ENCODE measurements at places on chromosomes 6 and 20. TPM values are rescaled to one million over a fixed set of nuclear protein-coding genes. Genes with fewer than 3 reads are reported as not detected.

The TRPC4AP gene
- total RNA-seq, result 54.1 TPM

The TCF15 gene
- 8.3 TPM for total RNA-seq

The TMC2 gene
- not detected for total RNA-seq

The NFATC2 gene
- 7.9 TPM for total RNA-seq

The TMEM181 gene
- total RNA-seq, result 16.3 TPM

The CNR1 gene
- total RNA-seq, result 35.0 TPM

DNA sequence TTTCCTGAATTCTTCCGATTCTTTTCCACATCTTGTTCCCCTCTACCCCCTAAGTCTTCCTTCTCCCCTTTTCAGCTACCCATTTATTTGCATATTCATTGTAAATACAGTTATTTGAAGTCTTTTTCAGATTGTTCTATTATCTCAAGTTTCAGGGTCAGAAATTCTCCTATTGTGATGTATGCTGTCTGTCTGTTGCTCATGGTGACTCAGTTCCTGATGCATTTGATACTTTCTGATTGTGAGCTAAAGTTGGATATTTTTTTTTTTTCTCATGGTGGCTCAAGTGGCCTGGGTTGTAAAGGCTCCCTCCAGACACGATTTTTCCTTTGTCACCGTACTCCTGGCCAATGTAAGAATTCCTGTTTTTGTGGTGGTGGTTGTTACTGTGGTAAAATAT, 4.9 kb upstream of the PI16 start:
- no peak overlapping the region for H3K27ac ChIP-seq
- no peaks in the 10 kb centered on the region for H3K36me3 ChIP-seq
- DNase-seq, result no peak
- H3K4me1 ChIP-seq, result no peaks in the 10 kb centered on the region
- H3K27me3 ChIP-seq, result no peaks in the 10 kb centered on the region

DNA sequence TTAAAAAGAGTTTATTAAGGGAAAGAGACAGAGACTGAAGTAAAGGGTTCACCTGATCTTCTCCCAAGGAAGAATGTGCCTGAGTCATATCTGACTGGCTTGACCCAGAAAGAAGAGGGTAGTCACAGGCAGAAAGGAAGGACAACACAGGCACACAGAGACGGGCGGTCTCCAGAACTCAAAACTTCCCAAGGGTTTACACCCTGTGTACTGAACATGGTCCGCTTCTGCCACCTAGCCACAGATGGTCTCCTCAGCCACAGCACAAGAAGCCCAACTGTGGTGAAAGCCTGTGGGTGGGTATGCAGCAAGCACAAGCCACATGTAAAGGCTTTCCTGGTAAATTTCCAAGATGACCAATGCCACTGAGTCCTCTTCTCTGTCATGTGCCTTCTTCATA, 17.2 kb downstream of the UNC5CL start:
- no peaks in the 10 kb centered on the region for H3K27me3 ChIP-seq
- no peaks in the 10 kb centered on the region for H3K4me1 ChIP-seq
- H3K4me3 ChIP-seq, result no peak overlapping the region

GRCh38 chr6:165556116-165556843, 106.8 kb downstream of the PDE10A start:
- H3K4me3 ChIP-seq, result no peak overlapping the region
- H3K27me3 ChIP-seq, result no peaks in the 10 kb centered on the region
- H3K4me1 ChIP-seq, result no peaks in the 10 kb centered on the region

GRCh38 chr6:169409742-169410312, 156.2 kb upstream of the THBS2 start:
- no peaks in the 10 kb centered on the region for H3K27me3 ChIP-seq
- no peaks in the 10 kb centered on the region for H3K36me3 ChIP-seq
- DNase-seq, result no peak
- H3K4me3 ChIP-seq, result no peak overlapping the region

GRCh38 chr6:144408161-144408560, 123.0 kb downstream of the UTRN start:
- no peak overlapping the region for H3K4me3 ChIP-seq
- H3K4me1 ChIP-seq, result peaks cover 7% of the 10 kb centered on the region
- H3K27ac ChIP-seq, result no peak overlapping the region
- H3K36me3 ChIP-seq, result no peaks in the 10 kb centered on the region
- DNase-seq, result no peak

- no peak for DNase-seq
- no peaks in the 10 kb centered on the region for H3K27me3 ChIP-seq
- no peaks in the 10 kb centered on the region for H3K36me3 ChIP-seq
- no peaks in the 10 kb centered on the region for H3K4me1 ChIP-seq
- no peak overlapping the region for H3K4me3 ChIP-seq
Measured at GRCh38 chr20:8304124-8304816, 172.2 kb downstream of the PLCB1 start.

DNA sequence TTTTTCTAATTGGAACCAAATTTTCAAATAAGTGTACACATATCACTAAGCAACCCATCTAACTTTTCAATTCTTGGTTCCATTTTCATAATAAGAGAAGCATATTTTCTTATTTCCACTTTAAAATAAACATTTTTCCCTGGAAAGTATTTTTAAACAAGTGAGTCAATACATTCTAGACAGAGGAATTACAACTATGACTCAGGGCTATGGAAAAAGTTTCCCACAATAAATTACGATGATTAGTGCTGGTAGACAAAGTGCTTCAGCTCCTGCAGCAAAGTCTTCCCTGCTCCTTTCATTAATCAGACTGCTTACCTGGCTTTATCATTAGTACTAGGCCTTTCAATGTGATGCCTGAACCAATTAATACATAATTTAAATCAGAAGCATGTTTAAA, 322.5 kb downstream of the HACE1 start:
- H3K27me3 ChIP-seq, result no peaks in the 10 kb centered on the region
- no peaks in the 10 kb centered on the region for H3K36me3 ChIP-seq
- H3K4me1 ChIP-seq, result peaks cover 22% of the 10 kb centered on the region
- no peak overlapping the region for H3K27ac ChIP-seq

GRCh38 chr6:159761129-159761872, 544 bp upstream of the ACAT2 start:
- peak overlapping the region; percentile 80 for H3K4me3 ChIP-seq
- H3K27me3 ChIP-seq, result no peaks in the 10 kb centered on the region
- H3K4me1 ChIP-seq, result peaks cover 5% of the 10 kb centered on the region

- DNase-seq, result no peak
- H3K27ac ChIP-seq, result no peak overlapping the region
- no peaks in the 10 kb centered on the region for H3K27me3 ChIP-seq
- no peak overlapping the region for H3K4me3 ChIP-seq
- no peaks in the 10 kb centered on the region for H3K36me3 ChIP-seq
Measured at GRCh38 chr6:114172576-114173260, 170.1 kb downstream of the HS3ST5 start.

GRCh38 chr6:70221715-70222438, 81.0 kb downstream of the COL9A1 start:
- H3K27me3 ChIP-seq, result no peaks in the 10 kb centered on the region
- no peak overlapping the region for H3K27ac ChIP-seq
- DNase-seq, result no peak

DNA sequence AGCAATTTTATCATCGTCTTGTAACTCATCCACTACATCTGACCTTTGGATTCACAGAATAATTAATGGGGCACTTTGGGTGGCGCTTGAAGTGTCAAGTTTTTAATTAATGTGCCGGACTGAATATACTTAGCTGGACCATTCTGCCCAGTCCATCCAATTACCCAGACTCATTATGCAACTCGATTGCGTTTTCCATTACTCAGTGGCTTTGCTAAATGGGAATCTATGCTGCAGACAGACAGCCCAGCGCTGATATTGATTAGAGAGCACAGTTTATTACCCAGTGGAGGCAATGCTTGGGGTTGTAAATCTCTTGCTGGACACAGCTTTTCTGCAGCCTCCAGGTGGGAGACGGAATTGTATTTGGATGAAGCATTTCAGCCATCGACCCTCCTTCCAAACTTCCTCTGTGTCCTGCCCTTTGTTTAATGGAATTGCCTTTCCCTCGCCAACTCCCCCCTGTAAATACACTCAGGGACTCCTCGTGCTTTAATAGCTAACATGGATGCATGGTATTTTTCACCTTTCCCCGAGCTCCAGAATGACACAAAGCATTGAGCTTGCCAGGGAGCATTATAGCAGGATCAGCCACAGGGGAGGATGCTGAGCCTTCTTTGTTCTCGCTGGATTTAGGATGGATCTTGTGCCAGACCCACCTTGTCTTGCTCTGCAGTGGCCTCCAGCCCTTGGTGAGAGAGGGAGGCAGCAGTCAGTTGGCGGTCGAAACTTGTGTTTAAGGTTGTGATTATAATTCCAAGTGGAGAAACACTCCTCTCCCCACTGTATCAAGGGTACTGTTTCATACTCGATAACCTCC, 59.7 kb downstream of the EDN3 start:
- no peak for DNase-seq
- H3K27ac ChIP-seq, result no peak overlapping the region
- H3K4me1 ChIP-seq, result no peaks in the 10 kb centered on the region

DNA sequence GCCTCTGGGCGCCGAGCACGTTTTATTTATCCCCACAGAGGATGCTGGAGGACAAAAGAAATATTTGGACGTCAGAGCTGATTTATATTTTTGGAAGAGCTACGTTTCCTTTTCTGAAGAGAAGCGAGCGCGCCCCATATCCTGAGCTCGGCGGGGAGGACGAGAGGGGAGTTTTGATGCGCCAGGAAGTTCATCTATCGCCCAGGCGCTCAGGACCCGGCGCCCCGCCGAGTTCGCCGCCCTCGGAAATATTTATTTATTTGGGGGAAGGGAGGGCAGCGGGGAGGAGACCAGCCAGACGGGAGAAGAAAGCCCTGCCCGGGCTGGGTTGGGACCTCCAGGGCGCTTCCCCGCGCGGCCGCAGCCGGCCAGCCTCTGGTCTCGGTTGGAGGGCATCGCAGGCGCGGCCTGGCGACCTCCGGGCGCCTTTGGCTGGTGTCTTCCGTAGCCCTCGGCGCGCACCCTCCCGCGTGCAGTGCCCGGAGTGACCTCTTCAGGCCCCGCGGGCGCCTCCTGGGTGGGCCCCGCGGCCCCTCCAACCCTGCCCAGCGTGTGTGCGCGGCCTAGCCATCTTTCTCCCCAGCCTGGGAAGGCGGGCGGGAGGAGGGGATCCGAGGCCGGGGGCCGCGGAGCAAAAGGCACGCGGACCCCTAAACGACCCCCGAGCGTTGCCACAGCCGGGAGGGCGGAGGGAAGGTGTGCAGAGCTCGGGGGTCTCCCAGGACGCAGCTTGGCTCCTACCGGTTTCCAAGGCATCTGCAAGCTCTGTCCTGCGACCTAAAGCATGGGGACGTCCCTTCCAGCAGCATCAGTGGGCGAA, 5.4 kb upstream of the FOXF2 start:
- H3K4me1 ChIP-seq, result peaks cover 15% of the 10 kb centered on the region
- no peak overlapping the region for H3K4me3 ChIP-seq
- H3K27ac ChIP-seq, result no peak overlapping the region
- H3K27me3 ChIP-seq, result peaks cover 35% of the 10 kb centered on the region
- no peaks in the 10 kb centered on the region for H3K36me3 ChIP-seq

DNA sequence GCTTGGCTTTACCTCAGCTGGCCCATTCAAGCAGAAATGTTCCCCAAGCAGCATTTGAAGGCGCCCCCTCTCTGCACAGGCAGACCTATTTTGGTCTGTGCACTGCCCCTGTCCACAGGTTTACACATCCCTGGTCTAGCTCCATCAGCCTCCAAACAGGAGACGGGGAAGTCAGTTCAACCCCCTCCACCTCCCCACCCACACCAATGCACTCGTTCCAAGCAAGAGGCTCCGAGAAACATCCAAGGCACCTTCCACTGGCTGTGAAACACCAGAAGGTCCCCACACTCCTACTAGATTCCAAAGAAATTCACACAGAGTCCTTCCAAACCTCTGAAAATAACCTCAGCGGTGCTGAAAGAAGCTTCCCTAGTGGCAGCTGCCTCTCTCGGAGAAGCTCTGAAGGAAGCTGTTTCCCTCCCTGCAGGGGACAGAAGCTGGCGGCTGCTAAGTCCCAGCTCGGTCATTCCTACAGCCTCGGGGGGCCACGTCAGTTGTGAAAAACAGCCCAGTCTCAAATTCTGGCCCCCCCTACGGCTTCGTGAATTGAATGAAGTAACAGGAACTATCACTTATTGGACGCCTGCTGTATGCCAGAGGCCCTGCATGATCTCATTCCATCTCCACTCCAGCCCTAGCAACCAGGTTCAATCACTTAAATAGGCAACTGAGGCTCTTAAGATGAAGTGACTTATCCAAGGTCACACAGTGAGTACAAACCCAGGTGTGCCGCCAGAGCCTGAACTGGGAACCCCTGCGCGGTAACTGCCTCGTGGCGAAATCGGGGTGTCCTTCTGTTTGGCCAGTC, 815 bp downstream of the SPATA2 start:
- peak overlapping the region; percentile 100 for H3K27ac ChIP-seq
- H3K27me3 ChIP-seq, result no peaks in the 10 kb centered on the region
- no peaks in the 10 kb centered on the region for H3K36me3 ChIP-seq
- no peak for DNase-seq
- H3K4me3 ChIP-seq, result peak overlapping the region; percentile 88

DNA sequence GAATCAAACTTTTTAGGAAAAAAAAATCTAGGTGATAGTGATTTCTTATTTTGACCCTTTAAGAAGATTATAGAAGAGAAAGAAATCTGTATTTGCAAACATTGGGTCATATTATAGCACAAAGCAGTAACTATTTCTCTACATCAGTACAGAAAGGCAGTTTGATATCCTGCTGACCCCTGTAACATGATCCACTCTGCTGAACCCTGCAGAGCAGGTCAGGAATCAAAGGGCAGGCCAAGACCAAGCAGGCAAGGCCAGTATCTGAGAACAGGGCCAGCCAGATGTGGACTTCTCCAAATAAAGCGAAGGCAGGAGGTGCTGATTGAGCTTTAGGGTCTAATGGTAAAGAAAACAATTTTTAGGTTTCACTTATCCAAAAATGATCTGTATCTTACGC, 239.4 kb downstream of the PTPRK start:
- no peak overlapping the region for H3K4me3 ChIP-seq
- H3K27me3 ChIP-seq, result no peaks in the 10 kb centered on the region
- no peak overlapping the region for H3K27ac ChIP-seq
- no peak for DNase-seq
- no peaks in the 10 kb centered on the region for H3K4me1 ChIP-seq
- no peaks in the 10 kb centered on the region for H3K36me3 ChIP-seq

DNA sequence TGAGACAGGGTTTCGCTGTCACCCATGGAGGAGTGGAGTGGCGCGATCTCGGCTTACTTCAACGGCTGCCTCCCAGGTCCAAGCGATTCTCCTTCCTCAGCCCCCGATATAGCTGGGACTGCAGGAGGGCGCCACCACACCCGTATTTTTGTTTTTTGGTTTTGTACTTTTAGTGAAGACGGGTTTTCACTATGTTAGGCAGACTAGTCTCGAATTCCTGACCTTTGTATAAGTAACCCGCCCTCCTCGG, 115.4 kb upstream of the BTN3A2 start:
- H3K27ac ChIP-seq, result peak overlapping the region; percentile 13
- peaks cover 5% of the 10 kb centered on the region for H3K27me3 ChIP-seq
- no peaks in the 10 kb centered on the region for H3K36me3 ChIP-seq
- H3K4me3 ChIP-seq, result peak overlapping the region; percentile 74
- no peaks in the 10 kb centered on the region for H3K4me1 ChIP-seq

- H3K4me1 ChIP-seq, result no peaks in the 10 kb centered on the region
- H3K27ac ChIP-seq, result peak overlapping the region; percentile 22
- H3K36me3 ChIP-seq, result peaks cover 76% of the 10 kb centered on the region
Measured at GRCh38 chr20:35021831-35022230, 66.2 kb downstream of the MYH7B start.

DNA sequence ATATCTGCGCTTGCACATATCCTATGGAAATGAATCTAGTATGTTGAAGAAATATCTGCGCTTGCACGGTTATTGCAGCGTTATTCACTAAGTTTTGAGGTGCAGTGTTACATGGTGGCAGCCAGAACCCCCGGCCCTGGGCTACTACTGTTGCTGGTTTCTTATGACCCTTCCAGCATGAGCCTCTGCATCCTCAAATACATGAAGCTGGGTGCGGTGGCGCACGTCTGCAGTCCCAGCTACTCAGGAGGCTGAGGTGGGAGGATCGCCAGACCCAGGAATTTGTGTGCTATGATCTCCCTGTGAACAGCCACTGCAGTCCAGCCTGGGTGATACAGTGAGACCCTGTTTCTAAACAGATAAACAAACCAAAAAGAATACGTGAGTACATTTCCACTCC, 9.3 kb upstream of the CEBPB start:
- no peak for DNase-seq
- H3K27ac ChIP-seq, result no peak overlapping the region
- H3K27me3 ChIP-seq, result no peaks in the 10 kb centered on the region
- H3K36me3 ChIP-seq, result no peaks in the 10 kb centered on the region
